ENCODE measurements at places on chromosomes 5 and 9.

DNA sequence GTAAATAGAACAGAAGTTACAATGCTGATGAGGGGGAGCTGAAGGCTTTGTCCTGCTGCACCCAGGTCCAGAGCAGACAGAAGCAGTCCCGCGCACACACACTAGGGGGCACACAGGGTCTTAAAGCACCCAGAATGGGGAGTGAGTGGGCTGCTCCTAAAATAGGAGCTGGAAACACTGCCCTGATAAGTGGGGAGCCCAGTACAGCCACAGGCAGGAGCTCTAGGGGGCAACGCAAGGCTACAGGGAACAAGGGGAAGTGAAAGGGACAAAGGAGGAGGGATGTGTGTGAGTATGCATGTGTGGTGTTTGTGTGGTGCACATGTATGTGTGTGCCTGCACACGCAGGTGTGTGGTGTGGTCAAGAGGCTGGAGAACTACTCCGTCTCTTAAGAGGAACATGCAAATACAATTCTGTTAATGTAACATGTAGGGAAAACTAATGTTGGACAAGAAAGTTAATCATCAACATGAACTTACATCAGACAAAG is 191.5 kb downstream of the ROR2 start:
- peak; percentile 21 for DNase-seq

DNA sequence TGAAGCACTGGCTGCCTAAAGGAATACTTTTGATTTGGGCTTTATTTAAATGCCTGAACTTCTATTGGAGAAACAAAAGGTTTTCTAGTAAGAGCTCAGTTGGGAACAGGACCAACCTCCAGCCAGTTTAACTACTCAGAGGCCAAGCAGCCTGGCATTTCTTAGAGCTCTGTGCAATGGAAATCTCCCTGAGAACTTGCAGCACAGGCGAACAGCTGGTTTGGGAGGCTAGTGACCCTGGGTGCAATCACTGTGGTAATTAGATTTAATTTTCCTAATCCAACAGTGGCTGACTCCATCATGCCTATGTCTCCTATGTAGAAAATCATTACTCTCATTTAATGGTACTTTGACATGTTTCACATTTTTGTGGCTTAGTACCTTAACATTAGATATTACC is 1.0 kb upstream of the CDH6 start:
- DNase-seq = no peak

GRCh38 chr9:6024035-6024554 is 8.7 kb upstream of the RANBP6 start:
- DNase-seq = no peak

- no peak for DNase-seq
Measured at GRCh38 chr9:4774209-4774608, 18.5 kb upstream of the RCL1 start.

DNA sequence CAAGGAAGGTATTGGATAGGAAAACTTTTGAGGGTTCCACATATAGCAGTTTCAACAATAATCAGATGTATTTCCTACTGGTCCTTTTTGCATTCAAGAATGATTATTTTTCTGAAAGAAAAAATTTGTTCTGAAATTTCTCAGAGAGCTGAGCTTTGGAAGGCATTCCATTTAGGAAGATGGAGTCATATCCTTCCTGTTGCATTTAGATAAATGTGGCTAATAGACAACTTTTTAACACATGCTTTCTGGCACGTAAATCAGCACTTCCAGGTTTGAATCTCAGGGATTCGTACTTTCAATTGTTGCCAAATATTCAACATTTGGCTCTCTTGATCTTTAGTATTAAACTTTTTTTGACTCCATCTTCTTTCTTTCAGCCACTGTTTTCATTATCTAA is 24.8 kb upstream of the TLR4 start:
- DNase-seq = no peak

- DNase-seq = no peak
Measured at GRCh38 chr9:113591899-113592625, 128.5 kb downstream of the RGS3 start.

GRCh38 chr5:93236807-93237421 is 344.1 kb downstream of the NR2F1-AS1 start:
- DNase-seq = no peak

- no peak for DNase-seq
Measured at GRCh38 chr5:157611571-157612476, 36.2 kb upstream of the ADAM19 start.

DNA sequence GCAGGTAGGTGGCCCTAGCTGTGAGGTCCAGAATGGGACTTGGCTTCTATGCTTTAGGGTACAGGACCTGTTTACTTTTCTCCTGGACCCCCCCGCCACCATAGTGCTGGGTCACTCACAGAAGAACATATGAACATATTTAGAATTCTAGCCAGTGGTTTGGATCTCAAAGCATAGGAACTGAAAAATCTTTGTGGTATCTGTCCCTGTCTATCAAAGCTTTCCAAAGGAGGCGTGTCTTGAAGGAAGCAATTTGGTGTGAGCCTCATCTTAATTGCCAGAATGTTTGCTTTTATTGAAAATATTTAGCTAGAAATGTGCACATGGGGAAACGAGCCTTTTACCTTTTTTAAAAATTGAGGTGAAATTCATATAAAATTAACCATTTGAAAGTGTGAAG is 6.2 kb downstream of the PHF2 start:
- no peak for DNase-seq

- no peak for DNase-seq
Measured at GRCh38 chr5:152532714-152533113, 127.6 kb upstream of the NMUR2 start.

GRCh38 chr9:68710111-68710471 is 5.1 kb downstream of the PIP5K1B start:
- DNase-seq = no peak

DNA sequence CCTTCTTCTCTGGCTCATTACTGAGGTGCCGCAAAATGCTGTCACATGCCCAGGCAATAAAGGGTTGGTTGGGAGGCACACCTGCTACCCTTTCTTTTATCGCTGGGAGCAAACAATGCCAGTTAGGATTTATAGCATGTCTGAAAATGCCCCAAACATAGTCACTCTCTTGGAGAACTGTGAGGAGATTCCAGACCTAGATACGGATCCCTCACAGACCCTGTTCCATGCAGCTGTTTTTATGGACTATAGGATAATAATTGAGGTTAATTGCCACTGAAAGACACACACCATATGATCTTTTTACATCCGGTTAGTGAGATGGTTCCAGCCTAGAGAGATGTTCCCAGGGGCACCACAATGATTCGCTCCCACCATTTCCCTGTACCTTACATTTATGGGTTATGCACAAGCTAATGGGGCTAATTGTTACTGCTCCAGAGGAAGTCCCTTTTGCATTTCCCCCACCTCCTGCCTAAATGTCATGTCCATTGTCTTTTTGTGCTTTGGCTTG is 318.1 kb downstream of the PIK3R1 start:
- no peak for DNase-seq

DNA sequence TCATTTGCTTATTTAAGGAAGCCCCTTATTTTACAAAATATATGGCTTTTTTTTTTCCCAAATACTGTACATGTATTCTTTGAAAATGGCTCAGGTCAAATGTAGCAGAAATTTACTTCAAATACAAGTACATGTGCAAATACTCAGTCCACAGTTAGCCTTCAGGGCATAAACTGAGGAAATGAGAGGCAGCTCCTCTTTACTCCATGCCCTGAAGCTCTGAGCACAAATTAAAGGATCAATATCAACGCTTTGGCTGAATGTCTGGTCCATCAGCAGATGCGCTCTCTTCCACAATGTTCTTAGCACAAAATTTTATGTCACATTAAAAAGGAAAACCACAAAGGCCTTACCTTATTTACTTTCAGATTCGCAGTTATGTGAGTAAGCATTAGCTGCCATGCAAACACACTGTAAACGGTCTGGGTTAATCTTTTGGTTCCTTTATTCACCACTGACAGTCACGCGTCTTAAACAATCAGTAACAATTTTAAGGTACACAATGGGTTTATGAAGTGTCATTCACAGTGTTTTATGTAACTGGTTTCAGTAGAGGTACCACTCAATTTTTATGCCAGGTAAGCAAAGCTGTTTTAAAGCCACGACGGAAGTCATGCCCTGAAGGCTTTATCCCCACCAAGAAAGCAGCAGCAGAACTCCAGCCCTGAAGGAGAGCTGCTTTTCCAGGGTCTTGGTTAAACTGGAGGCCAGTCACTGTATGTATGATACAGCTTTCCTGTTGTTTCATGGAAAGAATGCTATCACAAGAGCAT is 103.4 kb downstream of the OTULIN start:
- no peak for DNase-seq

- DNase-seq = no peak
Measured at GRCh38 chr5:151758141-151758429, 346 bp downstream of the ATOX1 start.

DNA sequence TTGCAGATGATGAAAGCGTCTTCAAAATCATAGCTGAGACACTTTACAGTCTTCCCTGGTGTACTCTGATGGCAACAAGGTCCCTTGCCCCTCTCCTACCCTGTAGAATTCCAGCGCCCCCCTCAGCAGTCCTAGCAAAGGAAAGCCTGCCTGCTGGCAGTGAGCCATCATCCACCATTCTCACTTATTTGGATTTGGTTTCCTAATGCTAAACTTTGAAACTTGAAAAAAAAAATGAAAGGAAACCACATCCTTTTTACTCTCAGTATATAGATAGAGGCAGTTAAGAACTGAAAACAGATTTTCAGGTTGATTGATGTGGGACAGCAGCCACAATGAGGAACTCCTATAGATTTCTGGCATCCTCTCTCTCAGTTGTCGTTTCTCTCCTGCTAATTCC is at the start of gene GZMA:
TSS of gene GZMA (plus strand) at position 299 of the 400 bp plus-strand sequence. CDS start at position 336, 37 bp downstream.
- peak; percentile 4 for DNase-seq

DNA sequence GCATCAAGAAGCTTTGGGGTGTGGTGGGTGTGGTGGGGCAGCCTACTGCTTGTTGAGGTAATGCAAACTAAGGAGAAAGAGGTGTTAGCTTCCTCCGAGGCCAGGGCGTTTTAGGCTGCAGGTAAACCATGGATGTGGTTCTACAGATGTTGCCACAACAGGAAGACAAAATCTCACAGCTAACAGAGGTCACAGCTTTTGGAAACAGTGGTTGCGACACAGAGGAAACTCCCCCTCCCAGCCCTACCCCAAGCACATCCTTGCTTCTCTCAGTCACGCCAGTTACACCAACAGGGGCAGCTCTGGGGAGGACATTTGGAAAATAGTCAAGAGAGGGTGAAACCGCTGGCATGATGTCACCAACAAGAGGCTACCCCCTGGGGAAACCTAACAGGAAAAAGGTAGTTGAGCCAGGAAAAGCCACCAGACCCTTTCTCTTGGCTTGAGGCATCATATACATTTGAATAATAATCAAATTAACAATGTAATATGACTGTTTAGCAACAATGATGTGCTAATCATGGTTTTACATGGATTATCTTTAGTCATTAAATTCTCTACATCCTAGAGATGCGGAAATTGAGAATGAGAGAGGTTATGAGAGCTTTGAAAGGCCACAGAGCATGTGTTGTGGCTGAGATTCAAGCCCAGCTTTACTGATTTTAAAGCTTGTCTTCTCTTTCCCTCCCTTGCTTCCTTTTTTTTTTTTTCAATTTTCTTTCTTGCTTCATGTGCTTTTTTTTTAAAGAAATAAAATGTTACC is 82.2 kb upstream of the IL12B start:
- DNase-seq = peak; percentile 67

DNA sequence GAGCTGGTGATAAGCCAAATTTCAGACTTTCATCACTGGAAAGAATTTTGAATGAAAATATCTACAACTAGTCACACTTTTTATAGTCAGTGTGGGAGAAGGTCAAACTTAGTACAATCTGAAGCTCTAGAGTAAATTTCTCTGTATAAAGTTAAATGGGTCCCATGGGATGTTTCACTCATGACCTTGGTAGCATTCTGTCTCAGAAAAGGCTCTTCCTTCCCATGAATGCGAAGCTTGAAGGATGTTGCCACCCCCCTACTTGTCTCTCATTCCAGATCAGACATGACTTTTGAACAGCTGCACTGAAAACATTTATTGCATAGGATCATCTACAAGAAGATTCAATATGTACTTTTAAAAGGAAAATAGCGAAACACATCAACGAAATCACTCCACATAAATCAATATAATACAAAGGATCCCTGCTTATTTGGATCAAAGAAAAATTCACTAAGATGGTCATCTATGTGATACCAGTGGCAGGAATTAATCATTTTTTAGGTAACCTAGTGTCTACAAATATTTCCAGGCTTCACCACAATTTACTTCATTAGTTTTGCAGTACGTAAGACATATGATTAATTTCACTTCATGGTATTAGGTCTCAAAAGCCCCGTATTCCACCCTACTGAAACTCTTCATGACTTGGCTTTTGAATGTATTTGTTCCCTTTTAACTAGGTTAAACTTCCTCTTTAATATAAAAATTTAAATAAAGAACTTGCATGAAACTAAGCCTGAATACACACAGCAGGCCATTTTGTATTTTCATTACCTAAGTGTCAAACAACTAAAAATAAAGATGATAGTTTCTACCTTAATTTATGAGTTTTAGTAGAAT is 4.4 kb downstream of the ST8SIA4 start:
- no peak for DNase-seq

- no peak for DNase-seq
Measured at GRCh38 chr9:109806506-109807115, 26.6 kb downstream of the PALM2AKAP2 start.

DNA sequence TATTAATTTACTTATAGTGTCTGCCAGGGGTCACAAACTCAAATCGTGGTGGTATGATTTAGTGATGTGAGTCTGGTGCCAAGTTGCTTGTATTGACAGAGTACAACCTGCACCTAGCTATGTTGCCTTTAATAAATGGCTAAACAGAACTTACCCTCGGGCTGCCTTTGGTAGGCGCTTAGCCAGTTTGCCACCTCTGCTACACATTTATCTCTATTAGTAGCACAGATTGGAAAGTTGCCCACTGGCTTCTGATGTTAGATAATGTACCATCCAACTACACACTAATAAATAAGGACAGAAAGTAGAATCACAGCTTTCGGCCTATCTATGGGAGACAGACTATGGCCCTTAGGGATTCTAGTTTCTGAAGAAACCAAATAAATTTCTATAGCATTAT is 368.4 kb downstream of the MAN2A1 start:
- DNase-seq = no peak

DNA sequence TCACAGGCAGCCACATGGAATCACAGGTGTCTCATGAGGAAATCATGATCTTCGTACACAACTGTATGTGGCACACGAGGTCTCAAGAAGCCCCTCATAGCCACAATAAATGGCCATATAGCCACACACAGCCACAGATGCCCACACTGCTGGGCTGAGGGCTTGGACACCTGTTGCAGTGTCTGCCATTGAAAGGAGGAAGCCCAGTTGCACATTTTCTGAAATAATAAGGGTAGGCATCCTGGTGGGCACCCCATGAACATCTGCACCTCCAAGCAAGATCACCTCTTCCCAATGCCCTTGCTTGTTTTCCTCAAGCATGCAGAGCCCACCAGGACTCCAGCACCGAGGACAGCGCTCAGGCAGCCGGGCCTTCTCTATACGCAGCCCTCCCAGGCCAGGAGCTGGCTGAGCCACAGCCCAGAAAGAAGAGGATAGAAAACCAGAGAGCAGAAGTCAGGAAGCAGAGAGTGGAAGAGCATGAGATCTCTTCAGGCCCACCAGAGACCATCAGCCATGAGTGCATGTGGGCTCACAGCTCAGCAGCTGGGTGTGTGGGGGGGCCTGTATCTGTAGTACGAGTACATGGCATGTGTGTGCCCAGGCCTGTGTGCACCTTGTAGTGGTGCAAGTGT is 1.0 kb upstream of the ACSL6 start:
- no peak for DNase-seq

All from stimulated activated CD8-positive, alpha-beta memory T cell treated with anti-CD3 and anti-CD28 coated beads, Interleukin-15, amount 100 ng/mL, for 48 hours (primary cell).